ENCODE measurements at places on chromosomes 1 and 21. TPM values are rescaled to one million over a fixed set of nuclear protein-coding genes. Genes with fewer than 3 reads are reported as not detected.

Gene TESK2
- total RNA-seq, result 5.2 TPM

Gene OR2T29
- not detected for total RNA-seq

Gene MCOLN2
- total RNA-seq, result 3.9 TPM

Gene GPR89B
- total RNA-seq, result 15.2 TPM

Gene KRTAP19-6
- total RNA-seq, result not detected

Gene FOXD3
- total RNA-seq, result 0.52 TPM

Gene MARK1
- total RNA-seq, result 15.7 TPM

- DNase-seq, result no peak
Measured at GRCh38 chr1:30318864-30319718, 404.3 kb downstream of the MATN1 start.

DNA sequence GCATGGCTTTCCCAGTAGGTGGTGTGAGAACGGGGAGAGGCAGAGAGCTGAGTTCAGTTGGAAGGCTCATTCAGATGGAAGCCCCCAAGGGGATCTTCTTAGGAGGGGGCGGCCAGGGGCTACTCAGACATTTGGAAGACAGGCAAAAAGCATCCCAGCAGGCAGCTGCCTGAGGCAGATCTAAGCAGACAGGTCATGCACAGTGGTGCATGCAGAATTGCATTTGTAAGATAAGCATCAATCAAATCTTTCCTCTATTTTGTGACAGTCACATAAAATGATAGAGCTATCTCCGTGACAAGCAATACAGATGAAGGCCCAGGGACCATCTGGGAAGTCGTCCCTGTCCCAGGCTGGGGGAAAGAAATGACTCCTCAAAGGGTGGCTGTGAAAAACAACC lies 3.8 kb downstream of the RAB3B start:
- DNase-seq, result no peak

DNA sequence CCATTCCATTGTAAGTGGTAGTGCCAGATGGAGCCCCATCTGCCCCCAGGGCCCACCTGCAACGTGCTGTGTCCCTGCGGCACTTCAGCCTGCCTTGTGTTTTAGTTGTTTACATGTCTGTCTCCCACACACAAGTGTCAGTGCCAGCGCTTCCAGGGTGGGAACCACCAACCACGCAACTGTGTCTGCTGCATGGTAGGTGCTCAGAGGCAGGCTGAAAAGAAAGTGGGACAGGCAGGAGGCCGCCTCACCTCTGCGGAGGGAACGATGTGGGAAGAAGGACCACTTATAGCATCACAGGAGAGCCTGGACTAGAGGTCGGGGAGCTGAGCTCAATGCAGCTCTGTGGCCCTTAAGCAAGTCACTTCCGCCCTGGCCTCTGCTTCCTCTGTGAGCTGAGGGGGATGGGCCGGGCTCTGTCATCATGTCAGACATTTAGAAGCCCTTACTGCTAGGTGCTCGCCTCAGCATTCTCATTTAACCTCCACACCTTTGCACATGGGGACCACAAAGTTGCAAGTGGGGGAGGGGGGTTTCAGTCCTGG lies 17.9 kb downstream of the SLC9A1 start:
- no peak for DNase-seq

DNA sequence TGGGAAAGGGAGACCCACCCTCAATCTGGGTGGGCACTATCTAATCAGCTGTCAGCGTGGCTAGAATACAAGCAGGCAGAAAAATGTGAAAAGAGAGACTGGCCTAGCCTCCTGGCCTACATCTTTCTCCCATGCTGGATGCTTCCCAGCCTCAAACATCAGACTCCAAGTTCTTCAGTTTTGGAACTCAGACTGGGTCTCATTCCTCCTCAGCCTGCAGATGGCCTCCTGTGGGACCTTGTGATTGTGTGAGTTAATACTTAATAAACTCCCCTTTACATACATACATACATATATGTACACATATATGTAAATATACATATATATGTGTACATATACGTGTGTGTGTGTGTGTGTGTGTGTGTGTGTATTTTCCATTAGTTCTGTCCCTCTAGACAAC lies 207.1 kb downstream of the BRINP2 start:
- no peak for DNase-seq

DNA sequence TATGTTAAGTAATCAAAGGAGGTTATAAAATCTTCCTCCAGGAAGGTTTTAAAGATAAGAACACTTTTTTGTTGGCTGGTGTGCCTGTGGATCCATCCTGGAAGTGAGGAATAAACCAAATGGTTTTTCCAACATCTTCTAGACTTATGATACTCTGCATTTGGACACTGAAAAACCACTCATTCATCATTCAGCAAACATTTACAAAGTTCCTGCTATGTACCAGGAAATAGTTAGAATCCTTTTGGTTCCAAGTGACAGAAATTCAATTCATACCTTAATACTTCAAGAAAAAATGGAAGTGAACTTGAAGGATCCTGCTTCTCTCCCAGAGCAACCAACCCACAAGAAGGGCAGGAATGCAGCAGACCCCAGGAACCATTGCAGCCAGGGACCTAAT lies 39.6 kb upstream of the PIGC start:
- no peak for DNase-seq

- no peak for DNase-seq
Measured at GRCh38 chr1:208223136-208223535, 21.0 kb downstream of the PLXNA2 start.

GRCh38 chr1:216119600-216119999 lies 303.6 kb downstream of the USH2A start:
- no peak for DNase-seq

DNA sequence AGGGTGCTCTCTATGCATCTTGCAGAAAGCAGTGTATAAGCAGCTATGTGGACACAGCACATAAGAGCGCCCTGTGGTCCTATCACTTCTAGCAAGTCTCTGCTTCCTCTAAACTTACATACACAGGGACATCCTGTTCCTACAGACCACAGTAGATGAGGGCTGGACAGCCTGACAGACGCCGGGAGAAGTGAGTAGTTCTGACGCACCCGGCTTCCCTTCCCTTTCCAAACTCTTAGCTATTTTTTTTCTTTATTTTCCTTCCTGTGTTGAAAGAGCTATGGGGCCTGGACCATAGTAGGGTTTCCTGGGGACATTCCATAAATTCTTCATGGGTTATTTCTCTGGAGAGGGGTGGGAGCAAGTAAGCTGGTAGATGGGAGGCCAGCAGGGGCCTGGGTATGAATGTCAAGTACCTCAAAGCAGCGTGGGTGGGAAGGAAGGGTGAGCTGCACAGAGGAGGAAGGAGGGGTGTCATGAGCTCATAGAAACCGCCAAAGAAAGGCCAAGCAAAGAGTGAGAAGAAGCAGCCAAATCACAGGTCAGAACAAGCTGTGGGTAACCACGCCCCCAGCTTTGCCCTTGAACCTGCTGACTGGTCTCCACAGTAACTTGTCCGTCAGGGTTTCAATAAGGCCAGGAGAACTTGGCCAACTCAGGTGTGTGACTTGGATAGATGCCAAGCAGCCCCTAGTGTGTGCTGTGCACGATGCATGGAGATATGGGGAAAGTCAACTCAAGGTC lies 36.6 kb downstream of the PLXNA2 start:
- no peak for DNase-seq

DNA sequence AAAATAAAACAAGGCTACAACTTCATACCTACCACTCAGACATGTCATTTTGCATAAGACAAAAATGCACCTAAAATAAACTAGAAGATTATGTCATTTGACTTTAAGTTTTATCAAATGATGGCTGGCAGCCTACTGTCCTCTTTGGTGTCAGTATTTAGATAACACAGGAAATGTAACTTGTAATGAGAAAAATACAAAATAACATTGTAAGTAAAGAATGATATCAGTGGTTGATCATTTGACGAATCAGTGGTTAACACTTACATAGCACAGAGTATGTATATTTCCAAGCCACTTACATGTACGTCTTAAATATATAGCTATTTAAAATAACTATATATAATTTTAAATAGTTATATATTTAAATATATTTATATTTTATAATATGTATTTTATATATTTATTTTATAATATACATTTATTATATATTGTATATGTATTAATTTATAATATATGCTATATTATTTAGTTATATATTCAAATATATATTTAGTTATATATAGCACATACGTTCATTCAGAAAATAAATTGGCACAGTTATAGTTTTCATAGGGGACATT lies 44.1 kb downstream of the ZNF678 start:
- no peak for DNase-seq

DNA sequence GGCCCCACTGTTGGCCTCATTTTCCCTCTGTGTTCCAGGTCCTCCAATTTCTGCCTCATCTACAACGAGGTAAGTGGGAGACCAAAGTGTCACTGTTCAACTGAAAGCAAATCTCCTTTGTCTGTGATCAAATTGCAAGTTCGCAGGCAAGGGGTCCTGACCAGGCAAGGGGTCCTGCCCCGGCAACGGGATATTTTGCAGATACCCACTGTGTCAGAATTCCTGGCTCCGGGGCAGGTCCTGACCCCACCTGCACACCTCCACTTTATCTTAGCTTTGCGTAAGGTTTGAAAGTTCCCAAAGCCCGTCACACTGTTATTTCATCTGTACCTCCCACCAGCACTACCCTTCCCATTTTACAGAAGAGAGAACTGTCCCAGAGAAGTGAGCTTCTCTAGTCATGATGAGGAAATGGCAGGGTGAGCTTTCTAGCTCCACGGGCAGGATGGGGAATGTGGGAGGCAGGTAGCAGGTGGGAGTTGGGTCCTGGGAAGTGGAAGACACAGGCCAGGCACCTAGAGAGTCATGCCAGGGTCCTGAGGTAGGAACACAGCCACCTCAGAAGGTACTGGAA lies 32.0 kb upstream of the CSF1 start:
- DNase-seq, result no peak

GRCh38 chr1:170769691-170770090 lies 105.8 kb downstream of the PRRX1 start:
- DNase-seq, result no peak

DNA sequence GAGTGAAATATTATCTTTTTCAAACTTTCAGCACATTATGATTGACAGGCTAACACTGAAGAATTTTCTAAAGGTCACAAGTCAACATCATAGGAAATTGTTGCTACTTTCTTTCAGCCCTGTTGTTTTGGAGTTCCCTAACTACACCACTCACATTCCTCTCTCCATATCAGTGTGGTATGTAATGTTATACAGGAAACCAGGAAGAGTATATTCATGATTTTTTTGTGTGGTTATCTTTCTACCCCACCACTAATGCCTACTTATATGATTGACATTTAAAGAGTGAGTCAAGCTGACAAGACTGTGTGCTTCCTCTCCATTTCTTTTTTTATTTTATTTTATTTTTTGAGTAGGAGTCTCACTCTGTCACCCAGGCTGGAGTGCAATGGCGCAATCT lies 47.8 kb upstream of the PRDM2 start:
- DNase-seq, result no peak

- DNase-seq, result peak; percentile 90
Measured at GRCh38 chr1:204207136-204207616, 6.6 kb downstream of the GOLT1A start.

- DNase-seq, result no peak
Measured at GRCh38 chr1:27523337-27524020, 33.5 kb upstream of the WASF2 start.

DNA sequence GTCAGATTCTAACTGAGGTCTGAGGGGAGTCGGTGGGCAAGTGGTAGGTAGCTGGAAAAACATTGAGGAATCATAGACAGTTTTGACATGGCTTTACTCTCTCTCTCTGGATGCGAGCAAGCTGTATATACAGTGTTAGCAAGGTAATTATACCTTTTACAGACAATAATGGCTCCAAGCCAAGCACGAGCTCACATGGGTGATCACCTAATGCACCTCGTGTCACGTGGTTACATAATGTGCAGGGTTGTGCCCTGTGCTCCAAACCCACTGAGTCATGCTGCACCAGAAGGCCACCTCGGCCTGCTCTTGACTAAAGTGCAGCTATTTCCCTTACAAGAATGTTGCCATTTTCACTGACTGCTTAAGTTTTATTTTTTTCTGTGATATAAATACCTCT lies 7.6 kb upstream of the CLCA2 start:
- no peak for DNase-seq

GRCh38 chr21:45000637-45001133 lies 60.9 kb downstream of the SLX9 start:
- no peak for DNase-seq

DNA sequence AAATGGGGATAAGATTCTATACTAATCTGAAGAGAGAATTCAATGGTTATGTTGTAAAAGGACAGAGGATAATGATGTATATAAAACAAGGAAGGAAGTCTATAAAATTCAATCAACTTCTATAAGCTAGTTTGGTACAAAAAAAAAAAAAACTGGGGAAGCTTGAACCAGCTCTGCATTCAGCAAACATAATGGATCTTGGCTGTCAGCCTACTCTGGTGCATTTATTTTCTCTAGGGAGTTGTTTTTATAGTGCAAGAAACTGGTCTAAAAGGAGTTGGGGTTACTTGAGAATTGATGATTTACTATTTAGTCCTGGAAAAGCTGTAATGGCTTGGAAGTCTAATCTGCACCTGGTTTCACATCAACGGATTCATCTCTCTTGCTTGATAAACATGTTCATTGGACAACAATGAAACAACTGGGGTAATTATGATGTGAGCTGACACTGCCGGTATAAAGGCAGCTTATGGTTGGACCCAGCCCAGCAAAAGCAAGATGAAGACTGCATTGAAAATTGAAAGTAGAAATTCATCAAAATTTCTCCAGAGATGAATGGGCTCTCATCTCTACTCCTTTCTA lies 199.4 kb upstream of the NRIP1 start:
- no peak for DNase-seq

DNA sequence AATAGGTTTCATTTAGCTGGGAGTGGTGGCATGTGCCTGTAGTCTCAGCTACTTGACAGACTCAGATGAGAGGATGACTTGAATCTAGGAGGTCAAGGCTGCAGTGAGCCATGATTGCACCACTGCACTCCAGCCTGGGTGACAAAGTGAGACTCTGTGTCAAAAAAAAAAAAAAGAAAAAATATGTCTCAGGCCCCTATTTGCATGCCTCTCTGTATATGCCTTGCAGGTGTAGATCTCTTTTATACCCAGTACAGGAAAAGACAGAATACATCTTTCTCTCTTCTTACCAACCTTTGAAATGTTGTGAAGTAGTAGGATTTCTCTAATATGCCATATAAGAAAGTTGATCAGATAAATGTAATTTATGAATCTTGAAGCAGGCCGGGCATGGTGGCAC lies 6.4 kb downstream of the CNR2 start:
- no peak for DNase-seq

- DNase-seq, result no peak
Measured at GRCh38 chr1:193763266-193763665, 576.9 kb upstream of the B3GALT2 start.

- no peak for DNase-seq
Measured at GRCh38 chr1:240385985-240386978, 225.7 kb downstream of the GREM2 start.

GRCh38 chr1:67469431-67469830 lies 39.2 kb upstream of the SERBP1 start:
- DNase-seq, result no peak

DNA sequence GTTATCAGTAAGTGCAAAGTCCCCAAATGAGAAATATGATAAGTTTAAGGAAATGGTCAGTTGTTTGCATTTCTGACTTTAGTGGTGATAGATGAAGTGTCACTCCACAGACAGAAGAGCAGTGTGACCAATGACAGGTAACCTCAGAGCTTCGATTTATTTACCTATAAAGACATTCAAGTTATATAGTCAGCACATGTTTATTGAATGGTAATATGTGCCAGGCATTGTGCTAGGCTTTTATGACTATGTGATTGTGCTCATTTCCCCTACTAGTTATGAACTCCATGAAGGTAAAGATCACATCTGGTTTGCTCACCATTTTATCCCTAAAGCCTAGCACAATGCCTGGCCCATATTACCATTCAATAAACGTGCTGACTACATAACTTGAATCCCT lies 222.4 kb downstream of the HHIPL2 start:
- DNase-seq, result no peak

- no peak for DNase-seq
Measured at GRCh38 chr1:70790232-70790923, 257.2 kb downstream of the PTGER3 start.
